Neural progenitor cell (in vitro differentiated cells): ENCODE measurements at places on chromosomes 2 and 18.
A peak's percentile ranks its signal among the peaks of the same experiment; 100 is the strongest.

GRCh38 chr2:101625387-101625786 is 72.1 kb upstream of the MAP4K4 start:
- DNase-seq = no peak

DNA sequence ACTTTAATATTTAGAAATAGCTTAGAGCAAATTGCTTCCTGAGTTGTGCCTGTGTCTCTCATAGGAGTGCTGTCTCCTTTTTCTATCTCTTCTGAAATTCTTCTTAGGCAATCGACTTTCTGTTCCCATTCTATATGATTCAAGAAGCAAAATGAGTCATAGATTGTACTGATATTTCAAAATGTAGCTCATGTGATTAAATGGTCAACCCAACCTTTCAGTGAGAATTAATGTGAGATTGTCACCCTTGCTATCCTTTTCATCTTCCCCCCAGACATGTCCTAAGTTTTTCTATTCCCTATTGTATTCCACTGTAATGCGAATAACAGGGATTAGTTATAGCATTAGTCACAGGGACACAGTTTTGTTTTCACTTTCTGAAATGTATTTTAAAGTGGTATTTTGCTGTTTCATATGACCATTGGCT is 413.6 kb downstream of the THSD7B start:
- no peak for DNase-seq

DNA sequence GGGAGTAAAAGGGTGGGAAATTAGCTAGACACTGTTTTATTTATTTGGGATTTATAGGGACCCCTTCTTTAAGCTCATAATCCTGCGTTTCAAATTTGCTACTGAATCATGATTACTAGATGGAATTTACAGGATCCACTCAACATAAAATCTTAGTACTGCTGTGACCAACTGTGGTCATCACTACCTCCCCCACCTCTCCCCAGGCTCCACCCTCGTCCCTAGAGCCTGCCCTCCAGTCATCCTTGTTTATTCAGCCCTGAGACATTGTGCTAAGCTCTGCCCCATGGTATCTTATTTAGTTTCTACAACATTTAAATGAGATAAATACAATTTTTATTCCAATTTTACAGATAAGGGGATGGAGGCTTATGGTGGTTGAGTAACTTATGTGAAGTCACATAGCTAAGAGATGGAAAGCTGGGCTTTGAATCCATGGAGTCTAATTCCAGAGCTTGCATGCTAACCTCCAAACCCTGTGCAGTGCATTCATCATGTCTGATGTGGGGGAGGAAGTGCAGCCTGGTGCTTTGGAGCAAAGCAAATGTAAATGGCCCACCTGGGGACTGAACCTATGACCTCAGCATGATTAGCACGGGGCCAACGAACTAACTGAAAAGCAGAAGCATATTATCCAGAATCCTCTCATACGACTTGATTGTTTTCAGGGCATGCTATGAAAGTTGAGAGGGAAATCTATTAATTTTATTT is 502.4 kb downstream of the TMEM182 start:
- peak; percentile 19 for DNase-seq

DNA sequence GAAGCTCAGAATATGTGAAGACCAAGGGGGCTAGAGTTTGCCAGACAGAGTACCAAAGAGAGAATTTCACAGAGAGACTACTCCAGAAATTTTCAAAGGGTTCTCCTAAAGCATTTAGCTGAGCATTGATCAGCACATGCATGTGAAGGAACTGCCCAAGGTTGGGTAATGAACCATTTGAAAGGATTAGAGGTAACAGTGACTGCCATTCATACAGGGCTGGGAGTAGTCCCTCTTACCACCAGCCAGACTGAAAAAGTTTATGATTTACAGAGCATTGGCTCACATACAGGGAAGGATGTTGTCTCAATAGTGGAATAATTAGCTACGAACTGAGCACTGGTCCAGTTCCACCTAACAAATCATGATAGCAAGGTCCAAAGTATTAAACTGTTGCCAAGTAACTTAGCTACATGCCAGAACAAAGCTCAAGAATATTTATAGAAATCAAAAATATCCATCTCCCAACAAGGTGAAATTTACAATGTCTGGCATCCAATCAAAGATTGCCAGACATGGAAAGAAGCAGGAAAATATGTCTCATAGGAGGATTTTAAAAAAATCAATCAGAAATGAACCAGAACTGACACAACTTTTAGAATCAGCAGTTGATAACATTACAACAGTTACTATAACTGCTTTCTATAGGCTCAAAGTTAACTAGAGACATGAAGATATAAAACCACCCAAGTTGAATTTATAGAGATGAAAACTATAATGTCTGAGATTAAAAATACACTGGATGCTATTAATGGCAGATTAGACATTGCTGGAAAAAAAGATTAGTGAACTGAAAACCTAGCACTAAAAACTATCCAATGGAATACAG is 25.7 kb upstream of the RNF103 start:
- DNase-seq = no peak

GRCh38 chr2:121219866-121220265 is 65.1 kb downstream of the TFCP2L1 start:
- DNase-seq = no peak
